GM12891 (cell line): ENCODE measurements at places on chromosomes 7 and 10.

- DNase-seq: no peak
Measured at GRCh38 chr10:70283071-70283444, 746 bp downstream of the NPFFR1 start.

GRCh38 chr7:158061884-158062656 lies 525.6 kb downstream of the PTPRN2 start:
- no peak for DNase-seq

DNA sequence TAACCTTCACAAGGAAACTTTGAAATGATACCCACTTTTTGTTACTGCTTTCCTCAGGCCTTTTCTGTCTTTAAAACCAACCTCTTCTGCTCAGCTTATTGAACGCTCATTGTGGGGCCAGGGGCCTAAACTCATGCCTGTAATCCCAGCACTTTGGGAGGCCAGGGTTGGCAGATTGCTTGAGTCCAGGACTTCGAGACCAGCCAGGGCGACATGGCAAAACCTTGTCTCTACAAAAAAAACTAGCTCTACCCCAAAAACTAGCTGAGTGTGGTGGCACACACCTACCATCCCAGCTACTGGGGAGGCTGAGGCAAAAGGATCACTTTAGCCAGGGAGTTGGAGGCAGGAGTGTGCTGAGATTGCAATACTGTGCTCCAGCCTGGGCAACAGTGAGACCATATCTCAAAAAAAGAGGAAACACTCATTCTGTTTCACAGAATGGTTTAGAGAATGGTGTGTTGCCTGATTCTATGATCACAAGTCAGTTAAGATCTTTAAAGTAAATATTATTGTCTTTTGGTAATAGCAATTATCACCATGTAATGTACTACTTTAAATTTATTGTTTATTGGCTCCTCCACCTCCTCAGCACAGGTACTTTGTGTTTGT lies 51.1 kb downstream of the KCTD7 start:
- no peak for DNase-seq

DNA sequence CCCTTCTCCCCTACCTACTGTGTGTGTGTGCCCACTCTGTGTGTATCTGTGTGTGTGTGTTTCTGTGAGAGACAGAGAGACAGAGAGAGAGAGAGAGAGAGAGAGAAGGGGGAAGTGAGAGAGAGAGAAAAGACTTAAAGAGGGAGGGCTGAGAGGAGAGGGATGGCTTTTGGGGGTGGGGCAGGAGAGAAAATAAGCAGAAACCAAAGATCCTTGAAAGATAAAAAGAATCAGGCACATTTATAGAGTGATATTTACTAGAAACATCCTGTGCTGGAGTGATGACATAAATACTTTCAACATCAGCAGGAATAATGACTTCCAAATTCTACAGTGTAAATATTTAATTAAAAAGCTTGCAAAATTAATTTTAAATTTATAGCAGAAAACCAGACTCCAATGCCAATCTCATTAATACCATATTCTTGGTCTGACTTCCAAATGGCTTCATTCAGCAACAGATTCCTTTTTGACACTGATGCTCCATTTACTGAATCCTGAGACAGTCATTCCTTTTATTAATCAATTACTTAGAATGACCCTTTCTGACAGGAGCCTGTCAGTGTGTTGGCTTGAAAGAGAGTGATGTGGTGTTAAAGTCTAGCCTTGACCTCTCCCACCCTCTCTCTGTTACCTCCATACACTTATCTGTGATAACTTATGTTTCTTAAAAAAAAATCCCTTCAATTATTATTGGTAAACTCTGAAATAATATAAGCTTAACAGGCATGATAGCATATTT lies 41.7 kb upstream of the WNT2 start:
- no peak for DNase-seq

GRCh38 chr10:97549587-97550322 lies 22.8 kb upstream of the ANKRD2 start:
- no peak for DNase-seq

- no peak for DNase-seq
Measured at GRCh38 chr10:124935946-124936345, 6.0 kb upstream of the ZRANB1 start.

- DNase-seq: no peak
Measured at GRCh38 chr7:117164620-117165019, 158.2 kb downstream of the WNT2 start.

DNA sequence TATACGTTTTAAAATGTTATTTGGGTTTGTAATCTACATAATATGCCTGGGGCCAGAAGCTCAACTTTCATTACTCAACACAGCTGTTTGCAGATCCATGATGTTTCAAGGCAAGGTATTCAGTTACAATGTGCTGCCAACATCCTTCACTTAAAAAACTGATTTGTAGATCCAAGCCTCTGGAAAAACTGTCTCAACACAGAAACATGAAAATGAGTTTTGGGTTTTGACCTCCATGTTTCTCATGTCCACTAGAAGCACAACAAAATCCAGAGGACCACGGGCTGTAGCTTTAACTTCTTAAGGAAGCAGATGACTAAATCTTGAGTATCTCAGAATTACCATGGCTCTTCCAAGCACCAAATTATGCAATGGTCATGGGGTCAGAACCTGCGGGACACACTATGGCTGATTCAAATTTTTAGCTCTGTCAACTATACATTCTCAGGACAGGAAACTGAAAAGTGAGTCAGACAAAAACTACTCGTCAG lies 247.1 kb upstream of the GRB10 start:
- DNase-seq: no peak

DNA sequence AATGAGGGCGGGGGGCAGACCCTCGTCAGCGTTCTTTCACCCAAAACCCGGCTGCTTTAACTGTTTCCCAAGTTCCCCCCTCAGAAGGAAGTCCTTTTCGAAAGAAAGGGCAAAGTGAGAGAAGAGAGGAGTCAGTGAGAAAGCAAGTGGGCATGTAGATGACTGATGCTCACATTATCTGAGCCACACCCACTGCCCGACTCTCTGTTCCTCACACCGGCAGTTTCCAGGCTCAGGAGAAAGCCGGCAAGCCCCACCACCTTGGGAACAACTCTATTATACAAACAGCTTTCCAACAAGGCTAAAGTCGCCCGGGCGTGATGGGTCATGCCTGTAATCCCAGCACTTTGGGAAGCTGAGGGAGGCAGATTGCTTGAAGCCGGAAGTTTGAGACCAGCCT lies 23.1 kb downstream of the RCC1L start:
- DNase-seq: no peak

- no peak for DNase-seq
Measured at GRCh38 chr10:35959252-35959651, 317.2 kb upstream of the FZD8 start.

DNA sequence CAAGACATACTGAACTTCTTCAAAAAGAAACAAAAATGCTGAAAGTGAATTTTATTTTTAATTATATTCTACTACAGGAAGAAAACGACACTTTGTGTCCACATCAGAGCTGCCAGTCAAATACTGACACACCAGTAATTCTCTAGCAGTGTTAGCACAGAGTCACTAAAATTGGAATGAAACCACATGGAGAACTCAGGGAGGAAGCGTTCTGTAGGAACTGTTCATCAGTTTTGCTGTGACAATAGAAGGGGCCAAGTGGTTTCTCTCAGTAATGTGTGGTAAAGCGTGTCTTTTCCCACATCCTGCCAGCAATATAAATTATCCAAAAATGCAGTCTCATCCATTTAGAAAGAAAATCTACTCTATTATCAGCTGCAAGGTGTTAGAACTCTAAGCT lies 683.3 kb downstream of the GRM8 start:
- DNase-seq: no peak

DNA sequence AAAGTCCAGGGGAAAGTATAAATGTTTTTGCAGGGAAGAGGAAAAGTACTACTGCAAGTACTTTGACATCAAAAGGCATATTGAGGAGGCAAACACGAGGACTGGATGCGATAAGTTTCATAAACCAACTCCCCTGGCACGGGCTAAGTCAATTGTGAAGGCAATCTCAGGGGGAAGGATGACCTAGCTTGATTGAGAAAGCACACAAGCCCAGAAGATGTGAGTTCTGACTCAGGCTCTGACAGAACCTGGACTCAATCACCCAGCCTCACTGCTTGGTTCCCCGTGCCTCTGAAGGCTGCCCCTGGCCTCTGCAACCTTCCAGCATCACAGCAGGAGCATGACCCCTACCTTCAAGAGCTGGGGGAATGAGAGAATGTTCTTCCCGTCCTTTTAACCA lies 93.2 kb upstream of the ZNF438 start:
- DNase-seq: no peak

DNA sequence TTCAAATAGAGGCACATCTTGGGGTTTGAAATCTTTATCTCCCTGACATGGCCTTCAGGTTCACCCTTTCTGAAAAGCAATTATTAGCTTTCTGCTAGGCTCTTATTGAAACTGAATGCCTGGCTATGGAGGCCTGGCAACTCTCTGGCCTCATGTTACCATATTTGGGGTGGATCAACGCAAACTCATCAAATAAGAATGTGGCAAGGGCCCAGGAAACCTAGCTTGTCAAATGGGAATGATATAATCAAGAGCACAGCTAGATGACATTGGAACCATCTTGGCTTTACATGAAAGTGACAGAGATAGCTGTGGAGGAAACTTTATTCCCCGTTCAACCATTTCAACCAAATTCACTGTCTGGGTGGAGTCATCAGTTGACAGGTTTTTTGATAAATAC lies 202.8 kb upstream of the SMIM30 start:
- no peak for DNase-seq

- DNase-seq: no peak
Measured at GRCh38 chr7:2527505-2528467, 8.2 kb downstream of the LFNG start.

DNA sequence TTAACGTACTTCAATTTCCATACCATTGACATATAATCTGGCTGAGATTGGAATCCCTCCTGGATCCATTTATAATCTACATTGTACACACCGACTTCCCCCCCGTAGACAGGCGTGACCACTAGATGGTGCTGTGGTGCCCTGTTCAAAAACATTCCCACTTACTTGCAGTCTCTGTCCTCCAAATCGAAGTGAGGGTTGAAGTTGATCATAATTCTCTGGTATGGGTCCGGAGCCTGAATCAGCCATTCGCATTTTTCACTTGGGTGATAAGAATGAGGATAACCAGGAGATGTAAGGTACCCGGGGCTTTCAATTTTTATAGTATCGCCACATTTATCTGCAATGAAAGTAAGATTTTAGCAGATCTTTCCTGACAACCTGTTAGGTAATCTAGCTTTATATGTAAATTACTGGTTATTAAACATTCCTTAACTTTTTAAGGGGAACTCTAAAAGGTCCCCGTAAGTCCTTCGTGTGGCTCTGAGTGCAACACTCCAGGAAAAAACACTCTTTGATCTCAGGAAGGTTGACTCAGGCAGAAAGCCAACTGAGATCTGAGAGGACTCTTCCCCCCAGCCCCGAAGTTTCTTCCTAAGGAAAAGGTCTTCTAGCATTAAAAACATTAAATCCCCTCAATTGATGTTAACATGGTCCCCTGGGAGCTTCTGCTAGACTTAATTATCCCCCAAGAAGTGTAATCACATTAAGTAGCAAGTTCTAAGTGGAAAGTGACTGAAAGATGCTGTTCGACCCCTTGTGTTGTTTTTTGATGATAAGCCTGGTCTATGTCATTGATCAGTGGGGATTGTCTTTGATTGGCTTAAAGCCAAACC lies 3.7 kb downstream of the NRP1 start:
- peak; percentile 30 for DNase-seq

DNA sequence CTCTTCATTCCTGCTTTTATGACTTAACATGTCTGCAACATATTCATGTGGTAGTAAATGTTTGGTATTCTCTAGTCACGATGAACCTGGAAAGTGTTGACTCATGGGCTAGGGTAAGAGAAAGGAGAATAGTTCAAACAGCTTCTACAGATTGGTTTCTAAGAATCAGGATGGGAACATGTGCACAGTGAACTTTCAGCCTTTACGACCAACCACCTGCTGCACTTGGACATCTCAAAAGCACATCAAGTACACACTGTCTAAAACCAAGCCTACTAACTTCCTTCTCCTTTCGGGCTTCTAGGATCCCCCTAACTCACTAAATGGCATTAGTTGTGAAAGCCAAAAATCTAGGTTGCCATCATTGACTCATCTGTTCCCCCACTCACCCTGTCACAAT lies 85.5 kb downstream of the CUL2 start:
- no peak for DNase-seq

GRCh38 chr7:39712751-39713150 lies 89.4 kb downstream of the RALA start:
- no peak for DNase-seq

- no peak for DNase-seq
Measured at GRCh38 chr10:62264702-62265436, 3.8 kb downstream of the RTKN2 start.

DNA sequence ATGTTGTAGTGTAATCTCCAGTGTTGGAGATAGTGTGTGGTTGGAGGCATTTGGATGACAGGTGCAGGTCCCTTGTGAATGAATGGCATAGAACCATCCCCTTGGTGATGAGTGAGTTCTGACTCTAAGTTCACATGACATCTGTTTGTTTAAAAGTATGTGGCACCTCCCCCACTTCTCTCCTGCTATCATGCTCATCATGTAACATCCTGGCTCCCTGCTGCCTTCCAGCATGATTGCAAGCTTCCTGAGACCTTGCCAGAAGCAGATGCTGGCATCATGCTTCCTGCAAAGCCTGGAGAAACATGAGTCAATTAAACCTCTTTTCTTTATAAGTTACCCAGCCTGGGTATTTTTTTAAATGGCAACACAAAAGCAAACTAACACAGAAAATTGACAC lies 499.0 kb upstream of the SEMA3D start:
- no peak for DNase-seq

DNA sequence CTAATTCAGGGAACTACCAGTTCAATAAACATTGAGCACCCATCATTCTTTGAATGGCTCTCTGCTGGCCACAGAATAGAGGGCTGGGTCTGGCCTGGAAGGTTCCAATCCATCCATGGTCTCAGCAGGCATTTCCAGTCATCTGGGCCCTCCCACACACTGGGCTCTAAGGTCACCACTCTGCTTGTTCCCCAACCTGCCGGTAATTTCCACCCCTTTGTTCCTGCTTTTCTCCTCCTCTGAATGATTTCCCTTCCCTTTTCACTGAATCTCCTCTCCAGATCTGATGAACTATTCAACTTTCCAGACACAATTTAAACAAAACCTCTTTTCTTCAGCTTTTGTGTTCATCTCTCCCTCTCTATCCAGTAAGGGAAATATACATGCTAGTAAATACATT lies 2.6 kb downstream of the BZW2 start:
- no peak for DNase-seq

DNA sequence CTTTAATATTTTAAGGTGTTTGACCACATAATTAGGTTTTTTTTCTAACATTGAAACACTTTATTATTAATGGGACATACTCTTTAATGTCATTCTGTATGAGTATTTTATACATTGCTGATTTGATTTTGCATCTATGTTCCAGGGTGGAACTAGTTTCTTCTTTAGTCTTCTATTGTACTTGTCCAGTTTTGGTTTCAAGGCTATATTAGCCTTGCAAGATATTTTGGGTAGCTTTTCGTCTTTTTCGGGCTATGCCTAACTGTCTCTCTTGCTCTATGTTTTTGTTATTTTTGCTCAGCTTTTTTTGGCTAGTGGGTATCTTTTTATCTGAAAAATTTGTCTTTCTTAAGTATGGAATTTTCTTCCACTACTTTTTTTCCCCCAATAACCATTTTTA lies 38.7 kb upstream of the MKX start:
- no peak for DNase-seq

- DNase-seq: no peak
Measured at GRCh38 chr7:28573651-28574301, 161.5 kb downstream of the CREB5 start.
